ENCODE measurements at places on chromosomes 5 and 9.

DNA sequence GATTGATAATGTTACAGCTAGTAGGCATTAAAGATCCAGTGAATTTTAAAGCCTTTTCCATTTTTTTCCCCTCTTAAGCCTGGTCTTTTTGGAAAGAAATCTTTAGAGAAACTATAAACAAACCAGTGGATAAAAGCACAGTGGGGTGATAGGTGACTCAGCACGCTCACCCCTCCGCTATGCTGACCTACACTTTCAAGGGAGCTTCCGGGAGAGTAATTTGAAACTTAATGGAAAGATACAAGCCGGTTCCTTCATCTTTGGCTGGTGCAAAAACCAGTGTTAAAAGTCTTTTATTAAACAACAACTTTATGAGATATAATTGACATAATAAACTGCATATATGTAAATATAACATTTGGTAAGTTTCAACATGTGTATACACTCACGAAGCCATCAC, 27.0 kb upstream of the ALDOB start:
- DNase-seq: no peak

DNA sequence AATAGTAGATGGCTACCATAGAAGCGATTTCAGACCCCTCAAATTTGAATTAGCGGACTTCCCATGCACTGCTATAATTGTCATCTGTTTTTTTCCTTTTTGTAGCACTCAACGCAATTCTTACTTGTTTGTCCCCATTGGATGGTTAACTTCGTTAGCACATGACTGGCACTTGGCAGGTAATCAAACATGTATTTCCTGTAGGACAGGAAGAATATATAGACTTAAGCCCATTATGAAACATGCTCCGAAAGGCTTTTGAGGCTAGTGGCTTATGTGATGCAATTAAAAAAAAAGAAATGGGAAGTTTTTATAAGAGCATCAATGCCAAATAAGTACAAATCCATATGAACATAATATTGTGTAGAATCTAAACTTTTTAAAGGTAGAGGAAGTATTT, 301.2 kb downstream of the PSAT1 start:
- DNase-seq: no peak

DNA sequence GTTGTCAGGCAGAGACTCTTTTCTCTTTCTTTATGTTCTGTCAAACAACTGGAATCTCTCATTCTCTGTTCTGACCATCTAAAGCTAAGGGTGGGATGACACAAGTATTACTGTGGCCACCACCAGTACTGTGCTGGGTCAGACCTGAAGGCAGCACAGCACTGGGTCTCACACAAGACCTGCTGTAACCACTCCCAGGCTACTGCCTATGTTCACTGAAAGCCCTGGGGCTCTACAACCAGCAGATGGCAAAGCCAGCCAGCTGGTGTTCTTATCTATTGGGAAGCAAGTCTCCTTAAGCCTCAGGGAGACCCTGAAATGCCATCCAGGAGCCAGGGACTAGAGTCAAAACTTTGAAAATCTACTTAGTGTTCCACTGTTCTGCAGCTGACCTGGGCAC, 189.5 kb downstream of the SLCO4C1 start:
- DNase-seq: peak; percentile 65

- DNase-seq: no peak
These were observed 16.9 kb upstream of the FER start for GRCh38 chr5:108730617-108731340.

DNA sequence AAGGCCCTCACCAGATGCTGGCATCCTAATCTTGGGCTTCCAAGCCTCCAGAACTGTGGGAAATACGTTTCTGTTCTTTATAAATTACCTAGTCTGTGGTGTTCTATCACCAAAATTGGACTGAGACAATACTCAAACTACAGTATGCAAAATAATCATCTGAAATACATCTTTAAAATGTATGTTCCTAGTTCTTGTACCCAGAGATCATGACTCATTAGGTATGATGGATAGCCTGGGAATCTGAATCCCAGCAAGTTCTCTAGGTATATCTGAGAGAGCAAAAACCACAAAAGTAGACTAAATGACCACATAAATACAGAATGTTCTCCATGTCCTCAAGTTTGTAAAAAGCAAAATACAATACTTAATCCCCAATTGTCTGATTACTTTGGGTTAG, 166.3 kb downstream of the YIPF5 start:
- DNase-seq: no peak

DNA sequence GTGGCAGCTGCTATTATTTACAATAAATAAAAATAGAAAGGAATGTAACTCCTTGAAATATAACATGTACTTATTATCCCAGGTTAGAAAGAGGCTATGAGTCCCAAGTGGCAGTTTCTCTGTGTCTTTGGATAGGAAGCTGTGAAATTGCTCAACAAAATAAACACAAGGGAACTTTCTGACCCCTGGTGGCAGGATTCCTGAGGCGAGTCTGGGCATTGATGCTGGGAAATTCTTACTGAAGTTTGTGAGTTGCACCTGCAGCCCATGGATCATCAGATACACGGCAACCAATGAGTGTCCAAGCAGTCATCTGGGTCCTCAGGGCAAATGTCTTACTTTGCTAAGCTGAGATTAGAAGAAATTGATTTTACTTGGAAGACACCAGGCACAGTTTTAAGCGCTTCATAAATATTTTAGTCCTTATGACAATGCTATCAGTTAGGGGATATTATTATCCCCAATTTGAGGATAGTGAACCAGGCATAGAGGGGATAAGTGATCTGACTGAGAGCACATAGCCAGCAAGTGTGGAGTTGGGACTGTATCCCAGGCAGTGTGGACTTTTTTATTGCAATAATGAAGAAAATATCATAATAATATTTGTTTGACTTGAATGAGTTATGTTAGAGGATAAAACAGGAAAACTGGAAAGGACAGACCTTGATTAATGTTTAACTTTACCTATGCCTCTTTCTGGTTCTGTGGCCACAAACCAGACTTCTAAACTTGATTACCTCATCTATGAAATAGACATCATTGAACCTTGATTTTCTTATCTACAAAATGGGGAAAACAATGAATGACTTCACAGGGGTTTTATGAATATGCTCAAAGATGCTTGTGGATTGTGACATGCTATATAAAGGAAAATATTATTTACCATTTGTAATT, 265.5 kb upstream of the ADAMTSL1 start:
- peak; percentile 18 for DNase-seq

Measured in BE2C (cell line).